ENCODE measurements at places on chromosomes 1 and 21.

DNA sequence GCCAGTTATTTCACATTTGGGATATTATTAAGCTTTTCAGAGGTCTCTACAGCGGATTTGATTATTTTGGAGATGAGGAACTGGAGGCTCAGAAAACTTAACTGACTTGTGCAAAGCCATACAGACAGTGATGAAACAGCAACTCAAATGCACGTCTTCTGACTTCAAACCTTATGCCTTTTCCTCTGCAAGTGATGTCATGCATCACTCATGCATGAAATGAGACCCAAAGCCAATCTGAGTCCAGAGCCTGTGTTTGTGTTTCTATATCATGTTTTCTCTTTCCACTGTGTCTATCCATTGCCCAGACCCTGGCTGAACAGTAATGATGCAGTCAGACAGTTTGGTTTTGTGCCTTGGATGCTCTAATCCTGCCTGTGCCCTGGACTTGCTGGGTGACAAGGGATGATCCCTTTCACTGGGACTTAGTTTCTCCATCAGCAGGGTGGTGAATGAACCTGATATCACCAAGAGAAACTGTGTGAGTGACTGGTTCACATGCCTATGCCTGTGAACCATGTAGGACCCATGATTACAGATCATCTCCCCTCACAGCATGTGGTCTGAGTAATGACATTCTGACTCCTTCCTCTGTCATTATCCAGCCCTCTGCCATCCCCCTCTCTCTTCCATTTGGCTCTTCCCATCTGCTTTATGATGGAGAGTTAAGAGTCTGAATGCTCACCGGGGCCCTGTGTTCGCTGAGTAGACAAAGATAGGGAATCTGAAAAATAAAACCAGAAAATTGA lies 33.4 kb downstream of the SLAMF6 start:
- DNase-seq: no peak

DNA sequence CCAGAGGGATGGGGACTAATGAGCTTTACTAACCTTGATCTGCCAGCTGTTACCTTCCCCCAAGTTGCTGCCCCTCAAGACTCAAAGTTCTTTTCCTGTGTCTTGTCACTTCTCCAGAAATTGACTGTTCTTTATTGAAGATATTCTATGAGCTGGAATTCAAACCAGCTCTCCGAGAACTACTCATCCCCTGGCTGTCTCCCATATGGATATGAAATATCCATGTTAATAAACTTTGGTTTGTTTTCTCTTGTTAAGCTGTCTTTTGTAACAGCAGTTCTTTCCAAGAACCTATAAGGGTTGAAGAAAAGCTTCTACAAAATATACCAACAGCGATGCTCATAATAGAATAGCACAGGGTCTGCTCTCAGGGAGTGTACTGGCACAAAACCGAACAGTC lies 77.0 kb downstream of the CAMK2N1 start:
- no peak for DNase-seq

DNA sequence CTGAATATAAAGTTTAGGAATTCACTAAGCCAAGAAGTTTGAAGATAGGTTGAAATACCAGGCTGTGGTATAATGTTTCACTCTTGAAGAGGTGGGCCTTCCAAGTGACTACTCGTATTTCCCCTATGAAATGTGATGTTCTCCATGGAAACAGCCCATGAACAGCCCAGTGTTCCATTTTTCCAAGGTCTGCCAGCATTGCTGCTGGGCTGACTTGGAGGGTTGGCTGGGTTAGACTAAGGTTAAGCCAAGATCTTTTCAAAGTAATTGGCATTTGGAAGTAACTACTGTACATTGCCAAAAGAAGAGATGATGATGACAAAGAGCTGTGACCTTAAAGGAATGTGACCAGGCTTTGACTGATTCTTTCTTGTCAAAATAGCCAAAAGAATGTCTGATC lies 73.8 kb downstream of the RPE65 start:
- DNase-seq: no peak

DNA sequence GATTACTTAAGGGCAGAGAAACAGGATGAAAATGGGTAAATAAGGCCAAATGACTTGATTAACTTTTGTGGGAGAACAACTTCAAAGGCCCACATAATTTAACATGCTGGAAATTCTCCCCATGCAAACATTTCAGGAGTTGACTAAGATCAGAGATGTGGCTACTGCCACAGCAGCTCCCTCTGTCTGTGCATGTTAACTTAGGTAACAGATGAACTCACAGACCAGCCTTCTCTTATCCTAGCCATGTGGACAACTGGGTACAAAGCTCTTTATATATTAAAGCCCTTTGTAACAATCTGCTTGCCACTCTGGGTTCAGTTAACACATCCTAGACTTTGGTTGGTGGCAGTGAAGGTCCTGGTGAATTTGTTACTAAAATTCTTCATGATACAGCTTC lies 33.2 kb downstream of the BEND5 start:
- DNase-seq: no peak

GRCh38 chr21:40837456-40837855 lies 9.5 kb downstream of the DSCAM start:
- DNase-seq: no peak
